Hepatic stellate cell (primary cell): ENCODE measurements at places on chromosomes 13 and 19.

- DNase-seq = no peak
Measured at GRCh38 chr19:32709032-32709431, 10.5 kb upstream of the TDRD12 start.

- DNase-seq = no peak
Measured at GRCh38 chr19:6736917-6737283, 480 bp downstream of the GPR108 start.

DNA sequence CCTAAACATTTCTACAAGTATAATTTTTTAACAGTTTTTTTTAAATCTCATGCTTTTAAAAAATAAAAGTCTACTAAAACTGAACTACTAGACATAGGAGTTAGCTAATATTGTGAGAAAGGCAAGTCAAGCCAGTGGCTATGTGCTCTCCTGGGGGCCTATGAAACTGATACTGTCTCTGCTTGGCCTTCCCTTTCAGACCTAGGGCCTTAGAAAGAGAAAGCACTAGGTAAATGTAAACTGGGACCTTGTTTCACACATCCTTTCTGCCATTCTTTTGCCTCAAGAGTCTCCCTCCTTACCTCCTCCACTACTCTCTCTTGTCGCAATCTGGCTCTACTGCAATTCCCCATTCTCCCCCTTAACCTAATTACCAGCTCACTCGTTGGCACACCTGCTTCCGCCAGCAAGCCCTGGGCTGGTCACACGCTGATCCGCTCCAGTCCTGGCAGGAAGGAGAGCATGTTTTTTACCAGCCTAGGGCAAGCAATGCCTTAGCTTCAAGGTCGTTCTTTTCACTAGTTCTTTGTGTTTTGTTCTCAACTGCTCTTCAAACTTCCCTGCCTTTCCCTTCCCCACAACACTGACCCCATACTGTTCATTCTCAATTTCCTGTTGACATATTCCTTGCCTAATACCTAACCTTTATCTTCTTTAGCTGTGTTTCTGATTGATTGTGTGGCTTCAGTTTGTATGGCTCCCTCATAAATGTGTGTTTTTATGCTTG lies 23.1 kb downstream of the TBC1D4 start:
- no peak for DNase-seq

DNA sequence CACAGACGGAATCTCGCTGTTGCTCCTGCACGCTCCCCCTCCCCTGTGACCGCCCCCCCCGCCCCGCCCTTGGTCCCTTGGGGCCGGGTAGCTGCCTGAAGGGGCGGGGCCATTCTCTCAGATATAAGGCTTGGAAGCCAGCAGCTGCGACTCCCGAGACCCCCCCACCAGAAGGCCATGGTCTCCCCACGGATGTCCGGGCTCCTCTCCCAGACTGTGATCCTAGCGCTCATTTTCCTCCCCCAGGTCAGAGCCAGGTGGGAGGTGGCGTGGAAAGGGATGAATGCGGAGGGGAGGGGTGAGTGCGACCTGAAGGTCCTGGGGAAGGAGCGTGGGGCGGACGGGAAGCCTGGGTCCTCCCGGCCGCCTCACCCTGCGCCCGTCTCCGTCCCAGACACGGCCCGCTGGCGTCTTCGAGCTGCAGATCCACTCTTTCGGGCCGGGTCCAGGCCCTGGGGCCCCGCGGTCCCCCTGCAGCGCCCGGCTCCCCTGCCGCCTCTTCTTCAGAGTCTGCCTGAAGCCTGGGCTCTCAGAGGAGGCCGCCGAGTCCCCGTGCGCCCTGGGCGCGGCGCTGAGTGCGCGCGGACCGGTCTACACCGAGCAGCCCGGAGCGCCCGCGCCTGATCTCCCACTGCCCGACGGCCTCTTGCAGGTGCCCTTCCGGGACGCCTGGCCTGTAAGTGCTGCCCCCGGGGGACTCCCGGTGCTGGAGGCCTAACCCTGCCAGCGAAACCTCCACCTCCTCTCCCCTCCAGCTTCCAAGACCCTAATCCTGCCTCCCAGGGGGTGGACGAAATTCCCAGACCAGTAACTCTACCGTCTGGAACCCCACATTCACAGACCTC lies at the start of gene DLL3:
DLL3 (plus strand) TSS at position 150 of the 845 bp plus-strand sequence; CDS start at position 178, 28 bp downstream.
- DNase-seq = no peak

- DNase-seq = no peak
Measured at GRCh38 chr19:18109341-18109732, 11.8 kb downstream of the MAST3 start.

GRCh38 chr13:99307247-99307646 lies at the start of gene GPR183:
TSS of gene GPR183 (minus strand) at chr13:99307399. CDS start at chr13:99296145, 11,254 bp downstream.
- peak; percentile 61 for DNase-seq

- no peak for DNase-seq
Measured at GRCh38 chr19:3653865-3654513, 27.4 kb upstream of the CACTIN start.

DNA sequence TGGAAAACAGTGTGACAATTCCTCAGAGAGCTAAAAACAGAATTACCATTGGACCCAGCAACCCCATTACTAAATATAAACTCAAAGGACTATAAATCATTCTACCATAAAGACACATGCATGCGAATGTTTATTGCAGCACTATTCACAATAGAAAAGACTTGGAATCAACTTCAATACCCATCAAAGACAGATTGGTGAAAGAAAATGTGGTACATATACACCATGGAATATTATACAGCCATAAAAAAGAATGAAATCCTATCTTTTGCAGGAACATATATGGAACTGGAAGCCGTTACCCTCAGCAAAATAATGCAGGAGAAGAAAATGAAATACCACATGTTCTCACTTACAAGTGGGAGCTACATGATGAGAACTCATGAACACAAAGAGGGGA lies 20.8 kb upstream of the FGF14 start:
- DNase-seq = no peak

DNA sequence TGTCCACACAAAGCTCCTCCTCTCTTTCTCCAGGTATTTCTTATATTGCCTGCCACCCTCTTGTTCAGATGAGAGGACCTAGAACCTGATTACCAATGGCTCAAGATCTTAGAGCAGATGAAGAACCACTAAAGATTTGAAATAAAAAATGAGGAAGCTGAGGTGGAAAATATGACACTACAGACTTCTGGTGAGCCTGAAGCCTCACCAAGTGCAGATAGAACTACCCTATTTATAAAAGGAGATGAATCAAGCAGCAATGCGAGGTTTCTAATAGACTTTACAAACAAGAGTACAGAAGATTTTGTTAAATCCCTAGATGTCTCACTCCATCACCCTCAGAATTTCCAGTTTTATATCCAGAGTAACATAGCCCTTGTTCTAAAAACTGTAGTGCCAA lies 345.8 kb downstream of the TBC1D4 start:
- no peak for DNase-seq

DNA sequence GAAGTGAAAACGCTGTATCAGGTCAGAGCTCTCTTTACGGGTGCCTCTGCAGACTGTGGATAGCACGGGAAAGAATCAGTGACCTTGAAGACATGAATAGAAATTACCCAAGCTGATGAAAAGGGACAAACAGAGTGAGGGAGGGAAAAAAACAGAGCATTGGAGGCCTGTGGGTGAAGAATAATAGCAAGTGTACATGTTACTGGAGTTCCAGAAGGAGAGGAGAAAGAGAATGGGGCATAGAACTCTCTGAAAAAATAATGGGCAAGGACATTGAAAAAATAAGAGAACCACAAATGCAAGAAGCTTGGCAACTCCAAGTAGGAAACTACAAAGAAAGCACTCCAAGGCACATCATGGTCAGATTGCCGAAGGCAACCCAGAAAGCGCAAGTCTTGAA lies 86.3 kb downstream of the SPACA7 start:
- no peak for DNase-seq

DNA sequence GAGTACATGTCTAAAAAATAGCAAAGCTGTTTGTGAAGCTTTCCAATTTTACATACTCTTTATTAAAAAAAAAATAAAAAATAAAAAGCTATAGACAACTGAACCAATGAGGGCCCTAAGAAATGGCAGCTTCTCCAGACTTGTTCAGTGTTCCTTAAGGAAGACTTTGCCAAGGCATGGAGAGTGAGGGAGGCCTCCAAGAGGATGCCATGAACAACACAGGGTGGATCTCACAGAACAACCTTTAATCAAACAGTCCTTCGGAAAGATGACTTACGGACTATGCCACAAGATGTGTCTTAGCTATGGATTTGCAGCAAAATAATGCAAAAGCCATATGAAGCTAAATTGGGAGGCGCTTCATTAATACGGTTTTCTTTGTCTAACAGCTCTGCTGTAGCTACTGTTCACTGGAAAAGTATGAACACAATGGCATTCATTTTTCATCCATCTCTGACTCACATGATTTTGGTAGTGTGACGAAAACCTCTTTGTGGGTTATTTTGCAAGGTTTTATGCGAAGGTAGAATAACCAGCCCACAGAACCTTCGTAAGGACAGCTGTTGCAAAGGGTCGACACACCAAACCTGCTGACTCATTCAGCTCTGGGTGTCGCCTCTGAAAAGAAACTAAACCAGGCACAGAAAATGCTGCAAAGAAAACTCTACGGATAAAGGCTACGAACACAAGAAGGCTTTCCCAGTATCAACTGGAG lies 27.7 kb downstream of the EFNB2 start:
- DNase-seq = no peak

- DNase-seq = no peak
Measured at GRCh38 chr13:62710787-62711186, 1295.1 kb upstream of the PCDH20 start.

DNA sequence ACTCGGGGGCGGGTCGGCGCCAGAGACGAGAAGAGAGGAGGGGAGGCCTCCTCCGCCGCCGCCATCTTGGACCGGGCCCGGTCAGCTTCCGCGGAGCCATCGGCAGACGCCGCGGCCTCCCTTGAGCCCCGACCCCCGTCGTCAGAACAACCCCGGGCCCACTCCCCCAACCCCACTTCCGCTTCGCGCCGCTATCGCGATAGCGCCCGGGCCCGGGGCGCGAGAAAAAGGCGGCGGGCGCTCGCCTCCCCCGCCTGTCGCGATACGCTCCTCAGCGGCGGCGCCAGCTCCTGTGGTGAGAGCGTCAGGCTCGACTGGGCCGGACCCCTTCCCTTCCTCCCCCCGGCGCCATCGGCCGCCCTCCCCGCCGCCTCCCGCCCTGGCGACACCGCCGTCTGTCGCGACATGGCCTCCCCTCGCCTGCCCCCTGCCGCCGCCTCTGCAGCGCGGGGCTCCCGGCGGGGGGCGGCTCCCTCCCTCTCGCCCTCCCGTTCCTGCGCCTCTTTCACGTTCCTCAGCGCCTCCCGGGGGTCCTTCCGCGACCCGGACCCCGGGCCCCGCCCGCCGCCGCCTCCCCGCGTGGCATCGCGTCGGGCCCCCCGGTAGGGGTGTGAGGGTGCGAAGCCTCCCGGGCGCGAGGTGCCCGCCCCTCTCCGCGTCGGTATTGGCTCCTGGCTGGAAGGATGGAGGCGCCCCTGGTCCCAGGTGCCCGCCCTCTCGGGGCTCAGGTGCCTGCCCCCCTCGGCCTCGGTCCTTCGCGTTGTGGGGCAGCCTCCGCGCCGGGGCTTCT lies at the start of gene CNOT3:
CNOT3 (plus strand) TSS at position 64 of the 790 bp plus-strand sequence. CDS start 5,217 bp downstream, outside the sequence.
- DNase-seq = peak; percentile 31

DNA sequence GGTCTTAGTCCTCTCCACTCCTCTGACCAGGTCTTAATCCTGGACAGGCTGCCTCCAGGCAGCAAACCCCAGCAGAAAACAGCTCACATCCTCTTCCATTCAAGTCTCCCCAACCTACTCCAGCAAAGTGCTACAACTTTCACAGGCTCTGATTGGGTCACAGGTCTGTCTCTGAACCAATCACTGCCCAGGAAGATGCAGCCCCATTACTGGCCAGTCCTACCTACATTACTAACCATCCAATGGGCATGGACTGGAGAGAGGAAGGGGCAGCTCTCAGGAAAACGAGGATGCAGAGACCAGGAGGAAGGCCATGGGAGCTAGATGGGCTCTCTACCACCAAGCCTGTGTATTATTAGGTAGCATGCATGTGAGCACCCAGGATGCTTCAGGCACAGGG lies 12.2 kb downstream of the MED26 start:
- DNase-seq = no peak

- peak; percentile 78 for DNase-seq
Measured at GRCh38 chr19:3062165-3063105, at the start of gene TLE5. TSS of gene TLE5 (minus strand) at chr19:3062495. CDS start at chr19:3062200, 295 bp downstream.

- DNase-seq = peak; percentile 16
Measured at GRCh38 chr13:77325371-77325980, 1.4 kb downstream of the MYCBP2 start.

DNA sequence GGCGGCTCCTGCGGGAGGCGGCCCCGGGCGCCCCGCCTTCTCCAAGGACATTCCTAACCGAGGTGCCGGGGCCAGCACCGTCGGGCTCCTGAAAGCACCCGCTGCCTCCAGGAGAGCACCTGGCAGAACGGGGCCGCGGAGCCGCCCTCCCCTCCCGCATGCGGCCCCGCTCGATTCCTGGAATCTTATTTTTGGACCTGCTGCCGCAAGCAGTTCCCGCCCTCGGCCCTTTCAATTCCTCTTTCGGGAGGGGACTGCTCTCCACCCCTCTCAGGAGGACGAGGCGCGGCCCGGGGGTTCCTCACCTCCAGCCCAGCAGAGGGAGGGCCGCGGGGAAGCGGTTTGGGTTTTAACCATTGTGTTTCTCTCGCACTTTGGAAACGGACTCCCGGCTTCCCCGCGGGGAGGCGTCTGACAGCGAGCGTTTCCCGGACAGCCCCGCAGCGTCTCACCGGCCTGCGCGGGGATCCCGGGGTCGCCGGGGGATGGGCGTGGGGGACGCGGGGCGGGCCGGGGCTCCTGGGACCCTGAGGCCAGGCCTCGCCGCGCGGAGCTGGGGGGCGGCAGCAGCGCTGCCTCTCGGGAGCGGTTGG lies 849 bp downstream of the GAS6 start:
- DNase-seq = peak; percentile 61

- no peak for DNase-seq
Measured at GRCh38 chr13:109309625-109310363, 476.6 kb downstream of the IRS2 start.

DNA sequence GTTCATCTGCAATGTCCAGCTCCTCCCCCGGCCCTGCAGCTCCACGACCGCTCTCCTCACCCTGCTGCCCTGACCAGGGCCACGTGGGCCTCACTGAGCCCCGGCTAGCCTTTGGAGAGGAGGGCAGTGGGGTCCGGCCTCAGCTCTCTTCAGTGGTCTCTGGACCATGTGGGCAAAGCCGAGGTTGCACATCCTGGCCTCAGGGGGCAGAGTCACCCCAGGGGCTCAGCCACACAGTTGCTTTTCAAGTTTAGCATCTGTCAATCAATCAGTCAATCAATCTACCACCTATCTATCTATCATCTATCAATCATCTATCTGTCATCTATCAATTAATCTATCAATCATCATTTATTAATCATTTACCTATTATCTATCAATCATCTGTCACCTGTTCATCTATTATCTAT lies 3.0 kb upstream of the DIRAS1 start:
- DNase-seq = no peak

DNA sequence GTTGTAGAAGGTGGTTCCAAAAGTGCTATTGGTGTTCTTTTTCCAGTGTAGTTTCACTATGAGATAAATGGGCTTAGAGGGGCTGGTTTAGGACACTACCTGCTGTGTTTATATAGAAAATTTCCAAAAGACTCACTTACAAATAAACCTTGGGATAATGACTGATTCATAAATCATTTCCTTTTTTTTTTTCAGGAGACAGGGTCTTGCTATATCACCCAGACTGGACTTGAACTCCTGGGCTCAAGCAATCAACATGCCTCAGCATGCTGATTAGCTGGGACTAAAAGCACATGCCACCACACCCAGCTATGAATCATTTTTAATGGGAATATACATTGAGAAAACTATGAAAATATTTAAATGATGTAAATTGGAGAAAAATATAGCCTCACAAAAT lies 376.6 kb downstream of the PCDH9 start:
- no peak for DNase-seq

GRCh38 chr19:48600679-48601417 lies 5.7 kb upstream of the SPACA4 start:
- no peak for DNase-seq
